ENCODE measurements at places on chromosomes 7 and 10. TPM values are rescaled to one million over a fixed set of nuclear protein-coding genes. Genes with fewer than 3 reads are reported as not detected.

The ST8SIA6 gene
- total RNA-seq, result 12.2 TPM

DNA sequence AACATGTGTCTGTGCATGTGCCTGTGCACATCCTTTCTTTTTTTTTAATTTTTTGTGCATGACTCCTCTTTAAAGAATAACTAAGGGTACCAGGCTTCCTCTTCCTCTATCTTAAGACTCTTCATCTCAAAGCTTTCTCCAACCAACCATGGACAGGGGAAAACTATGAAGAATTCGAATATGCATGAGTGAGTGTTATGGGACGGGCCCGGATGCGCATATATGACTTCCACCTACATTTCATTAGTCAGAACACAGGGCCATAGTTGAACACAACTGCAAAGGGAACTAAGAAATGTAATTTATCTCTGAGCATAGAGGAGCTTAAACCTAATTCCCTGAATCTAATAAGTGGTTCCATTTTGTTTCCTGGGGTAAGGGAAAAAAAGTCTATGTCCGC, 270.3 kb upstream of the SORCS1 start:
- no peak for DNase-seq

The SLC37A3 gene
- 24.5 TPM for total RNA-seq

The IFIT1B gene
- total RNA-seq, result not detected

GRCh38 chr10:110311357-110311949, 6.7 kb upstream of the SMNDC1 start:
- no peak for DNase-seq

Measured in natural killer cell (primary cell).